Left forelimb (tissue), 1 donor: ENCODE measurements at places on chromosomes 4 and X.
A peak's percentile ranks its signal among the peaks of the same experiment; 100 is the strongest.

GRCh38 chr4:23083391-23083790, 390.7 kb downstream of the GBA3 start:
- no peak for DNase-seq

DNA sequence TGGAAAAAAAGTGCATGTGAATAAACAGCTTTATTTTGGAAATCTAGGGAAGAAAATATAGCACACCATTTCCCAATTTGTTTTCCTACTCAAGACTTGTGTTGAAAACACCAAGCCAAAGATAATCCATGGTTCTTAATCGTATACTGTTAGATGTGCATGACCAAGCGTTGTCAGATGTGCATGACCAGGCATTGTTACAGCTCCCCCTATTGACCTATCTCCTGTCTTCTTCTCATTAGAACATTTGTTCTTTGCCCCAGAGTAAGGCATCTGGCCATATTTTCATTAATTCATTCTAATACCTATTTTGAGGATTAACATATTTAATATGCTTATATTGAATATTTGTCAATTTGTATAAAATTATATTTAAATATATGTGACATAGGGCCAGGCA, 14.4 kb upstream of the VCX start:
- no peak for DNase-seq

DNA sequence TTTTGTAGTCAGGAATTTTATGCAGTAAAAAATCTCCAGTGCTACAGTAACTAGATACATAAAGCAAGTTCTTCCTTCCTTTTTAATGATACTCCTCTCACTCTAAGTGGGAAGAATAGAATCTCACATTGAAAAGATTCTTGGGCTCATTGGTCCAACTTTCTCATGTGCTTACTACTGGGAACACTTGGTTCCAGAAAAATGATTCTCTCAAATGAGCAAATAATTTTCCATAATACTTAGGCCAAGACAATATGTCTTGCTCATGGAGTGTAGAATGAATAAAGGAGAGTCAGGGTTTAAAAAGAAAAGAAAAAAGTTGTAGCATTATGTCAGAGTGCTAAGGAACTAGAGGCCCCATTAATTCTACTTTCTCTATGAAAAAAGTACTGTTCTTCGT, 197.8 kb downstream of the RASL11B start:
- DNase-seq: no peak

DNA sequence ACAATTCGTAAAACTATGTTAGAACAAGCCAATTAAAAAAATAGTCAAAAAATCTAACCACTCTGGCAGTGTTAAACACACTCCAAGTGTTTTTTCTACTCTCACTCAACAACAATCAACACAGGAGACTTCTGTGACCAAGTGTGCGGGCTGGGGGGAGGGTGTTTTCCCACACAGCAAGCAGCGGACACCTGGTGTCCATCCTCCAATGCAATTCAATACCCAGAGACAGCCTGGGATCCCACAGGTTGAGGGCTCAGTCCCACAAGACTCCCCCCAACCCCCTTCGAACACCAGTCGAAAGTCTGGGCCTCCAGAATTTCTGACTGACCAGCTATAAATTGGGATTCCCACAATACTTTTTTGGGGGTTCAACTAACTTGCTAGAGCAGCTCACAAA, 8.3 kb upstream of the PIM2 start:
- DNase-seq: no peak

GRCh38 chrX:119127650-119128049, at the start of gene KIAA1210:
TSS of gene KIAA1210 (minus strand) at chrX:119127812. CDS start at chrX:119123642, 4,170 bp downstream.
- DNase-seq: no peak

- DNase-seq: no peak
Measured at GRCh38 chrX:21907260-21907659, 33.2 kb upstream of the SMS start.

- no peak for DNase-seq
Measured at GRCh38 chrX:72262077-72262476, 15.0 kb downstream of the RPS4X start.

DNA sequence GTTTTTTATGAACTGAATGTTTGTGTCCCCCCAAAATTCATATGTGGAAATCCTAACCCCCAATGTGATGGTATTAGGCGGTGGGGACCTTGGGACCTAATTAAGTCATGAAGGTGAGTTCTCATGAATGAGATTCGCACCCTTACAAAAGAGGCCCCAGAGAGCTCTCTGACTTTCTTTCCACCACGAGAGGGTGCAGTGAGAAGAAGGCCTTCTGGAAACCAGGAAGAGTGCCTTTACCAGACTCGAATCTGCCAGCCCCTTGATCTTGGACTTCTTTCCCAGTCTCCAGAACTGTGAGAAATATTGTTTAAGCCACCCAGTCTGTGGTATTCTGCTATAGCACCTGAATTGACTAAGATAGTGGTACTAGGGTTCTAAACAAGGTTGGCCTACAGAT, 40.8 kb downstream of the STK26 start:
- no peak for DNase-seq

DNA sequence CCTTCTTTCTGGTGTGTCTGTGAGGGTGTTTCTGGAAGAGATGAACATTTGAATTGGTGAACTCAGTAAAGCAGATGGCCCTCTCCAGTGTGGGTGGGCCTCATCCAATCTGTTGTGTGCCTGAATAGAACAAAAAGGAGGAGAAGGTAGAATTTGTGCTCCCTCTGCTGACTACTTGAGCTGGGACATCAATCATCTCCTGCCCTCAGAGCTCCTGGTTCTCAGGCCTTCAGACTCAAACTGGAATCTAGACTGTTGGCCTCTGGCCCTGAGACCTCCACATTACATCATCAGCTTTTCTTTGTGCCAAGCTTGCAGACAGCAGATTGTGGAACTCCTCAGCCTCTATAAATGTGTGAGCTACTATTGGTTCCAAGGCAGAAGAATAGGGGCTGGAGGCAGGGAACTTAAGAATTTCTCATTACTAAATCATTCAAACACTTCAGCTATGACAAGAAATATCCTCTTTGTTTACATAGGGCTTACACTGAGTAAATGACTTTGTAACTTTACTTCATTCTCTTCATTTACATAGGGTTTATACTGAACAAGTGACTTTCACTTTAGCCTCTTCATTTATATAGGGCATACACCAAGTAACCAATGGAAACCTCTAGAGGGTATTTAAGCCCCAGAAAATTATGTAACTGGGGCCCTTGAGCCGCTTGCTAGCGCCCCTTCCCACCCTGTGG, 86.9 kb upstream of the NWD2 start:
- DNase-seq: no peak

DNA sequence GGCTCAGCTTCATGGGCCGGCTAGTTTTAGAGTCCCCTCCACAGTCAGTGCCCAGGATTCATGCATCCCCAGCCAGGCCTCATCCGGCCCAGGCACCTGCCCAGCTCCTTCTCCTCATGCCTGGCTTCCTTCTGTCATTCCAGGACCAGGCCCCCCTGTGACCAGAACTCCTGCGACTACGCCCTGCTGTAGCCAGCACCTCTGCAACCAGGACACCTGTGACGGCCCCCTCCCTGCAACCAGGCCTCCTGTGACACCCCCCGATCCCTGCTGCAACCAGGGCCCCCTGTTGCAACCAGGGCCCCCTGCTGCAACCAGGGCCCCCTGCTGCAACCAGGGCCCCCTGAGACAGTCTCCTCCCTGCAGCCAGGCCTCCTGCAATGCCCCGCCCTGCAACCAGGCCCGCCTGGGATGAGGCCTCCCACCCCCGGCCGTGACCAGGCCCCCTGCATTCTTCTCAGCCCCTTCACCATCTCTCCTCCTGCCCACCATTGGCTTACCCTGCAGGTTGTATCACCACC, 46.8 kb downstream of the HTRA3 start:
- DNase-seq: peak; percentile 68

DNA sequence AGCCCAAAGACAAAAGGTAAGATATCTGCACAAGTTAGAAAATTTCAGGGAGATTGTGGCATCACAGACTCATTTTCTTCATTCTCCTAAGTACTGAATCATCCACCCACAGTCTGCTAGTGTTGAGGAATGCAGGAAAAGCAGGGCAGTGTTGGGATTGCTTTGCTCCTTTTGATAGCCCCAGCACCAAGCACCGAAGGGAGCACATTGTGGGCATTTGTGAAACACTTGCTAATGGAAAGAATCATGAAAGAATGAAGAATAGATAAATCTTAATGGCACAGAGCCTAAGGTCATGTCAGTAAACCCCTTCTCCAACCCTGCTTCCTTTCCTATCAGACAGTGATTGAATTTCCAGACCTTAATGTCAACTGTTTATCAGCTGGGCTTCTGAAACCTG, 103.1 kb upstream of the GPRIN3 start:
- DNase-seq: no peak
